SK-N-MC (cell line): ENCODE measurements at places on chromosomes 7 and 10.
A peak's percentile ranks its signal among the peaks of the same experiment; 100 is the strongest.

GRCh38 chr7:108629651-108630400, 60.2 kb downstream of the DNAJB9 start:
- DNase-seq, result no peak

GRCh38 chr7:113054938-113055337, 31.7 kb downstream of the GPR85 start:
- DNase-seq, result no peak

DNA sequence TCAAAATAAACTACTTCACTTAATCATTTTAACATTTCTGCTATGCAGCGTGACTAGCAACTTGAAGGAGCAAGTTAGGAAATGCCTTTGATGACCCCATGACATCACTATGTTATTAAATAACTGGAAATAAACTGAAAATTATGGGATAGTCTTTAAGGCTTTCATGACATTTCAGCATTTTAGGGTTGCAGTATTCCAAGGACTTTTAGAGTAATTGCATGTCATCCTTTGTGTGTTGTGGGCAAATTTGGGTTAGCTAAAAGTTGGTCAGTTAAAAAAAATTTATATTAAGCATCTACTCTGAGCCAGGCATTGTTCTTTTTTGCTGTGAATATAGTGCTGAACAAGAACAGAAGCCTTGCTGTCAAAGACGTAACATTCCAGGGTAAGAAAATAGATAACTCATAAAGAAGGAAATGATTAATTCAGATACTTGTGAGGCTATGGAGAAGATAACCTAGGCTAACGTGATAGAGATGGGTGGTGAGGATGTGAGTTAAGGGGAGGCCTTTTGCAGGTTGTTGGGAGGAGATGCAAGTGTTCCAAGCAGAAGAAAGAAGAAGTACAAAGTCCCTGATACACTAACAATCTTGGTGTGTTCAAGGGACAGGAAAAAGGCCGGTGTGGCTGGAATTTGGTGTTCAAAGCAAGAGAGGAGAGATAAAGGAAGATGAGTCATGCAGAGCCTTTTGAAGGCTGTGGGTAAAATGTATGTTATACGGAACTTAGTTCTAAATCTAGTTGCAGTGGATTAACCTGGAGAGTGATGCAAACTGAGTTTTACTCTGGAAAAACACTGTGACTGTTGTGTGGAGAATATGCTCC, 610.2 kb downstream of the AUTS2 start:
- DNase-seq, result no peak

- no peak for DNase-seq
These were observed 10.4 kb upstream of the ELFN1 start for GRCh38 chr7:1659696-1660095.

GRCh38 chr7:23247603-23248335, 1.2 kb downstream of the GPNMB start:
- DNase-seq, result no peak

DNA sequence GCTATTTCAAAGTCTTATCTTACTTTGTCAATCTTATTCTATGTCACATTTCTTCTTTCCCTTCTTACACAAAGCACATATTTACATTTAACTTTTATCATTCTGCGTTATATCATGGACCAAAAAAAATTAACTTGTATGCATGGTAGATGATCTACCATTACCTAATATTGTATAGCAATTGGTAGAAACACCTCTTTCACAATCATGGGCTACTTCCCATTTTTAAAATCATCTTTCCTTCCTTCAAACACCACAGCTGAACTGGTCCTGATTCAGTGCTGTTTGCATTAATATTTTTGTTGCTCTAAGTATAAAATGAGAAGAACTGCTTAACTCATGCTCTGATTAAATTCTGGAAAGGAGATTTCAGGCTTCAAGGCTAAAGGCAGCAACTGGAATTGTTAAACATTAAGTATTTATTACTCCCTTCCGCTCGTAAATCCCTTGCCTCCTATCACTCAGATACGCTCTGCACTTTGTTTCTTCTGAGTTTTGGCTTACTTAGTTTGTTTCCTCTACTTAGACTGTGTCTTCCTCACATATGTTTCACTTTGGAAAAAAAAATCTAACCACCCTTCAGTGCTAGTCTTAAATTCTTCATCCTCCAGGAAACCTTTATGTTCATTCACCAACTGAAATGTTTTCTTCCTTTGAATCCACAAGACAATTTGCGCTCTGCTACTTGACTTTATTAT, 901.4 kb downstream of the PCDH15 start:
- peak; percentile 2 for DNase-seq

DNA sequence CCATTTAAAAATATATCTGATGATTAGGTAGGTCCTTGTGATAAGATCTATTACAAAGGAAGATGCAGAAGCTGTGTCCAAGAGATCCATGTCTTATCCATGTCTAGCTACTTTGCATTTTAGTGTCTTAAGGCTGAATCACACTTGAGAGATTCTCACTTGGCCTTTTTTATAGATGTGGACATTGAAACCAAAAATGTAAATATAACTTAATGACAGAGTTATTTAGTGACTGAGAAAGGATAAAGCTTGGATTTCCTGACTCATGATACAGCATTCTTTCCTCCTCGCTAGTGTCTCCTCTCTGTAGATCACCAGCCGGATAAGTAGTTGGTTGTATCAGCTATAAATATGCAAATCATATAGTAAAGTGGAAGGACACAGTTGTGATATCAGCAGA, 23.3 kb downstream of the INHBA start:
- no peak for DNase-seq

- no peak for DNase-seq
These were observed 29.9 kb upstream of the PBLD start for GRCh38 chr10:68362590-68362989.

GRCh38 chr7:15687546-15688278, 1.2 kb upstream of the MEOX2 start:
- no peak for DNase-seq

DNA sequence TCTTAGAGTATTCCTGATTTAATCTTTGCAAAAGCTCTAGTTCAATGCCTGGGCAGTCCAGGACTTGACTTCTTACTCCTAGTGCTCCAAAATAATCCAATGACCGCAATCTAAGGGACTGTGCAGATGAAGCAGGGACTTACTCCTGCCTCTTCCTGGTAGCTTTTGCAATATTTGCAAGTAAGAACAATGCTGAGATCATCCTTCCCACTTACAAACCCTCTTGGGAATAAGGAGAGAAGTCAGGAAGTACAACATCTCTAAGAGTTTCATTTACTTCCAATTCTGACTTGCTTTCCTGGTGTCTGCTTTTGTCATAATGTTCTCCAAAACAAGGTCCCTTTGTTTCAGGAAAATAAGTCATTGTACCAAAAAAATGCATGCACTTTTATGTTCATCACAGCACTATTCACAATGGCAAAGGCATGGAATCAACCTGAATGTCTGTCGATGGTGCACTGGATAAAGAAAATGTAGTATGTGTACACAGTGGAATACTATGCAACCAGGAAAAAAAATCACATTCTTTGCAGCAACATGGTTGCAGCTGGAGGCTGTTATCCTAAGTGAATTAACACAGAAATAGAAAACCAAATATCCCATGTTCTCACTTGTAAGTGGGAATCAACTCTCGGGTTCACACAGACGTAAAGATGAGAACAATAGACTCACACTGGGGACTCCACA, 7.1 kb upstream of the KCNMA1 start:
- DNase-seq, result no peak

DNA sequence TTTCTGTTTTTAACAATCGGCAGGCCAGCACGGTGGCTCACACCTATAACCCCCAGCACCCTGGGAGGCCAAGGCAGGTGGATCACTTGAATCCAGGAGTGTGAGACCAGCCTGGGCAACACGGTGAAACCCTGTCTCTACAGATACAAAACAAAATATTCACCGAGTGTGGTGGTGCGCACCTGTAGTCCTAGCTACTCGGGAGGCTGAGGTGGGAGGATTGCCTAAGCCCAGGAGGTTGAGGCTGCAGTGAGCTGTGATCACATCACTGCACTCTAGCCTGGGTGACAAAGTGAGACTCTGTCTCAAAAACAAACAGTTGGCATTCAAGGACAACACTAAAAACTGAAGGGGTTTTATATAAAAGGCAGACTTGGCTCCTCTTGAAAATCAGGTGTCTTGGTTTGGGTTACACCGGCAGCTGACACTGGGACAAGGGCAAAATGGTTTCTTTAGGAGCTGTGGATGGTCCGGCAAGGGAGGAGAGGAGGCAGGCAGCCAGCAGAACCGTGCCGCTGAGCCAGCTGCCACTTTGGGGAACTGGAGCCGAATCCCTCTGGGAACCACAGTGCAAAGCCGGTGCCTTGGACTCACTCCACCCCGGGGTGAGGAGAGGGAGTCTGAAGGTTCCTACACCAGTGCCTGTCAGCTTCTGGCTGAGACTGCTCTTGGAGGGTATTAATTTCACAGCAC, 52.6 kb downstream of the CHST3 start:
- DNase-seq, result no peak

DNA sequence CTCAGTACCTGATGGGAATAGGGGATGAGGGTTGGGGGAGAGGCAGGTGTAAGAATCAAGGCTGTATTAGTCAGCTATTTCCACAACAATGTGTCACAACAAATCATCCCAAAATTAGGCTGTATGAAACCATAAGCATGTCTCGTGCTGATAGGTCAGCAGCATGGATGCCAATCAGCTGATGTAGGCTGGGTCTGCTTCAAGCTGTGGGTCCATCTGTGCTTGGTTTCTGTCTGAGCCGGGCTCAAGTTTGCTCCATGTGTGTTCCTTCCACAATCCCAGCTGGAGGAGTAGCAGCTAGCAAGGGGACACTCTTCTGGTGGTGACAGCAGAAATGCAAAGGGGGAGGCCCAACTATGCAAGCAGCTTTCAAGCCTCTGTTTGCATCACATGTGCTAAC, 97.9 kb upstream of the ZNF746 start:
- DNase-seq, result no peak

GRCh38 chr7:64997927-64998391, 7.1 kb upstream of the ZNF117 start:
- DNase-seq, result no peak

DNA sequence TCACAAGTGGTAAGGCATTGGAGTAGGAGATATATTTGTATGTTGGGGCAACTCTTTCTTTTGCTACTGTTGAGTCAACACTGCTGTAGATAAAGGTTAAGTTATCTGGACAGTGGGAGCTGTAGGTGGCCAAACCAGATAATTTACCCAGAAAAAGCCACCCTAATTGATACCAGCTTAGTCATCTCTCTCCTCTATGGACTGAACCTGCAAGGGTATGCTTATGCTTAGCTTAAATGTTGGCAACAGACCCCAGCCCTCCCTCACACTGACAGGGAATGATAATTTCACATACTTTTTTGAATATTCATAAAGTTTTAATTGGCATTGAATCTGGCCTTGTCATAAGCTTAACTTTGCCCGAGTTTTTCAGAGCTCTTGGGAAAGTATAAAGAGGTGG, 66.3 kb downstream of the CREB5 start:
- DNase-seq, result no peak

DNA sequence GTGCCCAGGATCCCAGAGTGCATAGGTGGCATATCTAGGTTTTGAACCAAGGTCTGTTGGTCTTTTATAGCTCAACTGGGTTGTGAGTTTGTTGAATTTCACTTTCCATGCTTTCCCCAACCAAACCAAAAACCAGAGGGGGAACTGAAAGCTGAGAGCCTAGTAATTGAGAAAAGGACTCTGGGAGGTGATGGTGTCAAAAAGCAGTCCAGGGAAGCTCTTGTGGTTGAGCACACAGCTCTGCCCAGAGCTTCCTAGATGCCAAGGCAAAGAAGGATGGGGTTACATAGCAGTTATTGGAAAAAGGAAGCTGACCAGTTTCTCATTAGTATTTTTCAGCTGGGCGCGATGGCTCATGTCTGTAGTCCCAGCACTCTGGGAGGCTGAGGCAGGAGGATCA, 9.9 kb downstream of the POR start:
- no peak for DNase-seq

- DNase-seq, result no peak
These were observed 303.1 kb upstream of the IMMP2L start for GRCh38 chr7:111865430-111865829.

DNA sequence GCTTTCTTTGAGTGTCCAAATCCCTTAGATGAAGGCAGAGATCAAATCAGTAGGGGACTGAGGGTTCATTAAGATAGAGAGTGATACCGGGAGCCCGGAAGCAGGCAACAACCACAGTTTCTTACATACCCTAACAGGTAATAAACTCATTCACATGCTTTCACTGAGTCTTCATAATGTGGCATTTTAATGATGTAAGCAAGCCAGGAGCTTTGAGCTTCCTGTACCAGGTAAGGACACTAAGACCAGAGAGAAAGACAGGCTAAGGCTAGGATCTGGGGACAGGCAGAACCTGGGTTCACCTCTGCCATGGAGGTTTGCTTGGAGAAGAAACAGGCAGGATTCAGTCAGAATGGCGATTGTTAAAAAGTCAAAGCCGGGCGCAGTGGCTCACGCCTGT, 618.3 kb downstream of the GALNT17 start:
- no peak for DNase-seq

DNA sequence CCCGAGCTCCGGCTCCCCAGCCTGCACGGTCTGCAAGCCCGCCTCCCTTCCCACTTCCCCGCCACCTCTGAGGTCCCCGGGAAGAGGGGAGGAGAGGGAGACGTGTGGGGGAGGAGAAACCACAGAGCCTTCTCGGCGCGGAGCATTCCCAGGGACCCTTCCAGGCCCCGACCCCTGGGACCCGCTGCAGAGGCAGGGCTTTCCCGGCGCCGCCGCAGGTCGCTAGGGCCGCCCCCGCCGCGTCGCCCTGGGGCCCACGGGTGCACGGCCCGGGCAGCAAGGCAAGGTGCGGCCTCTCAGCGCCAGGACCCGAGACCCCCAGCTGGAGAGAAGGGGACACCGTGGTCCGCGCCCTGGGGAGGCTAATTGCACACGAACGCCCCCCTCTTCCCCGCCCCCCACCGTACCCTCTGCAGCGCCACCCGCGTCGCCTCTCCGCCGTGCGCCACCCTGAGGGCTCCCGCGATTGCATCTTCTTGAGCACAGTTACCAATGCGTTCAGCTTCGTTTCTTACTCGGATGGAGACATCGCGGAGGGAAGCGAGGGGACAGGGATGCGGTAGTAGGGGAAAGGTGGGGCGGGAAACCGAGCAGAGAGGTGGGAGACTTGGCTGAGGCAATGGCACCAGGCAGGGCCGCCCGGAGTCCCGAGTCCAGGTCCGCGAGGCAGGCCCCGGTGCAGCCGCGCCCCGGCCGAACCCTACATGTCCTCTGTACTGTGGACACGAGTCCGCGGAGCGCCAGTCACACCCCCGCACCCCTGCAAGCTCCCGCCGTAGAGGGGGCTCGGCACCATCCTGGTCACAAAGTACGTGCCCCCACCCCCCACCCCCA, 28.9 kb downstream of the SKIDA1 start:
- DNase-seq, result no peak

GRCh38 chr7:49112222-49112621, 187.9 kb downstream of the CDC14C start:
- no peak for DNase-seq

DNA sequence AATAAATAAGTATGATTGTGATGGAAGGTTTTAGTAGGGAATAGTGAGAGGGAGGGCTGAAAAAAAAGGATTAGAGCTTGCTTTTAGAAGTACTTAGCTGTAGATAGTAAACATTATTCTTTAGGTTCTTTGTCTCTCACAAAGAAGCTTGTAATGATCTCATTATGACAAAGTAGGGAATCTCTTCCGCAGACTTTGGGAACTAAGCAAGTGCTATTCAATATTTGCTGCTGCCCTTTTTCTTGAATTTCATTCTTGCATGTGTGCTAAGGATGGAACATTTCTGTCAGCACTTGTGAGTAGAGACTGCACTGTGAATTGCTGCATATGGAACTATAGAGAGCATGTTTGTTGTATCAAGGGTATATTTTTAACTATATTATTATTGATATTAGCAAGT, 173.4 kb downstream of the ST7 start:
- no peak for DNase-seq
